ENCODE measurements at places on chromosomes 5 and 9. TPM values are rescaled to one million over a fixed set of nuclear protein-coding genes. Genes with fewer than 3 reads are reported as not detected.

Gene SLC4A9
- not detected for total RNA-seq

Gene CARD6
- total RNA-seq: 1.2 TPM

Gene AGTPBP1
- total RNA-seq: 9.4 TPM

Gene SPINK13
- total RNA-seq: not detected

Gene SMIM33
- total RNA-seq: not detected

Gene NMUR2
- 0.13 TPM for total RNA-seq

Gene SELENOP
- total RNA-seq: not detected

Gene TIMD4
- not detected for total RNA-seq

Gene TCF7
- total RNA-seq: 2.7 TPM

Gene CSF1R
- not detected for total RNA-seq

Gene PAEP
- 0.27 TPM for total RNA-seq

Gene INSL6
- not detected for total RNA-seq

Gene ZFP2
- 0.05 TPM for total RNA-seq

Gene GNA14
- not detected for total RNA-seq

Gene SAXO1
- total RNA-seq: not detected

Gene AQP3
- 2.7 TPM for total RNA-seq

Gene C6
- not detected for total RNA-seq

Gene FAXDC2
- total RNA-seq: 4.5 TPM

Gene RNF183
- not detected for total RNA-seq

Gene SLC46A2
- total RNA-seq: not detected

Gene PCBD2
- 6.0 TPM for total RNA-seq

Gene DMRT3
- total RNA-seq: not detected

Gene ERAP2
- total RNA-seq: 3.1 TPM

Gene TAF11L10
- total RNA-seq: not detected

Gene CENPK
- total RNA-seq: 33.7 TPM

Gene SPINK1
- total RNA-seq: not detected

Gene PDCD1LG2
- total RNA-seq: 0.82 TPM

Gene AK8
- 0.68 TPM for total RNA-seq

Gene PPP2R2B
- 0.64 TPM for total RNA-seq

Gene WDR31
- total RNA-seq: 1.2 TPM

Gene SPOCK1
- 84.4 TPM for total RNA-seq

Gene HNRNPA0
- 17.2 TPM for total RNA-seq

Gene FBXO10
- total RNA-seq: 4.5 TPM

Gene NOXA1
- total RNA-seq: 0.56 TPM

Gene SIT1
- total RNA-seq: not detected

Gene GGTA1
- not detected for total RNA-seq

Gene SPATA31E1
- total RNA-seq: not detected

Gene NUTM2F
- total RNA-seq: not detected

Gene ISL1
- 5.4 TPM for total RNA-seq

Data from A375 (cell line).